ENCODE measurements at places on chromosomes 11 and 22. TPM values are rescaled to one million over a fixed set of nuclear protein-coding genes. Genes with fewer than 3 reads are reported as not detected.

APOL5 gene
- total RNA-seq, result not detected

GRCh38 chr11:121055076-121055475, 31.2 kb downstream of the TBCEL start:
- no peak for DNase-seq
- no peak overlapping the region for H3K27ac ChIP-seq
- H3K27me3 ChIP-seq, result no peaks in the 10 kb centered on the region

DUSP8 gene
- total RNA-seq, result 83.9 TPM

DNA sequence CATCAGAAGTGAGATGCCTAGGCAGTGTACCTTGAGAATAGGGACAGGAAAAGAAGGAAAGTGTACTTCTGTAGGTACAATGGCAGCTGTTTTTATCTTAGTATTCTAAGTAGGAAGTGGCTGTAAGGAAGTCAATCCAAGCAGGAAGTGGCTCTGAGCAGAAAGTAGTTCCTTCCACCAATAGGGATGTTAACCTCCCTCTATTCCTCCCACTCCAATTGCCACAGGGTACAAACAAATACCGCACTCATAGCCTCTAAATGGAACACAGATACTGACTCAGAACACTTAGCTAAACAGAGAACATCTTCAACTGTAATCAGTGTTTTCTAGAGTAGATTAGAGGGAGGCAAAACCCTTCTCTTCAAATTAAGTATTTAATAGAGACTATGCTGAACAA, 10.6 kb downstream of the LRRC55 start:
- H3K4me3 ChIP-seq, result no peak overlapping the region
- H3K36me3 ChIP-seq, result no peaks in the 10 kb centered on the region
- H3K4me1 ChIP-seq, result no peaks in the 10 kb centered on the region
- no peak overlapping the region for H3K27ac ChIP-seq
- DNase-seq, result no peak

- H3K4me1 ChIP-seq, result peaks cover 19% of the 10 kb centered on the region
- no peak overlapping the region for H3K27ac ChIP-seq
- peak; percentile 10 for DNase-seq
- no peaks in the 10 kb centered on the region for H3K36me3 ChIP-seq
- peaks cover 50% of the 10 kb centered on the region for H3K27me3 ChIP-seq
Measured at GRCh38 chr11:8267831-8268529, 4.3 kb upstream of the LMO1 start.

GRCh38 chr11:2380807-2381350, 3.8 kb downstream of the CD81 start:
- no peaks in the 10 kb centered on the region for H3K27me3 ChIP-seq
- peaks cover 2% of the 10 kb centered on the region for H3K36me3 ChIP-seq
- DNase-seq, result peak; percentile 57
- H3K27ac ChIP-seq, result no peak overlapping the region

DNA sequence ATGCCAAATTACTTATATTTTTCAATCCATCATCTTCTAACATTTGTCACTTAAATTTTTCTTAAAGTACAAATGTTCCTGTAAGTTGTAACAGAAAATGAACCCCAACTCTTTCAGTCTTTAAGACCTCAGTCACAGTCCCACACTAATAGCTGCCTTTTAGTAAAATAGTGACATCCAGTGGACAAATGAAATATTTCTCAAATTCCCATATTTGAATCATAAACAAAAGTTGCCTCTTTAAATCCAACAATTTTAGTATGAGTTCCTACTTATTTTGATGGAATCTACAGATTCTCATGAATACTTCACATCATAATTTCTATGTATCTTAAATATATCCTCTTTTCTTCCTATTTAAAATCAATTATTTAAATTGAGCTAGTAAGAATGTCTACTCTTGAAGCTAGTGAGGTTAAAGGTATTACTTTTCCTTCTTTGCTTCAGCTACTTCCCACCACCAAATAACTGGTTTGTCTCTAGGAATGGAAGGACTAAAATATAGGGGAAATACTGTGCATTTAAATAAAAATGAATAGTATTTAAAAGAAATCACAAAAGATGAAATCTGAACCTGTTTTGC, 9.2 kb downstream of the LIN7C start:
- H3K27ac ChIP-seq, result no peak overlapping the region
- H3K36me3 ChIP-seq, result peaks cover 69% of the 10 kb centered on the region
- H3K4me1 ChIP-seq, result no peaks in the 10 kb centered on the region
- no peak overlapping the region for H3K4me3 ChIP-seq

GRCh38 chr22:46047841-46048595, 71.1 kb upstream of the WNT7B start:
- H3K36me3 ChIP-seq, result no peaks in the 10 kb centered on the region
- peaks cover 68% of the 10 kb centered on the region for H3K4me1 ChIP-seq
- no peak for DNase-seq
- no peaks in the 10 kb centered on the region for H3K27me3 ChIP-seq
- no peak overlapping the region for H3K4me3 ChIP-seq

LGALS1 gene
- 93.7 TPM for total RNA-seq

DNA sequence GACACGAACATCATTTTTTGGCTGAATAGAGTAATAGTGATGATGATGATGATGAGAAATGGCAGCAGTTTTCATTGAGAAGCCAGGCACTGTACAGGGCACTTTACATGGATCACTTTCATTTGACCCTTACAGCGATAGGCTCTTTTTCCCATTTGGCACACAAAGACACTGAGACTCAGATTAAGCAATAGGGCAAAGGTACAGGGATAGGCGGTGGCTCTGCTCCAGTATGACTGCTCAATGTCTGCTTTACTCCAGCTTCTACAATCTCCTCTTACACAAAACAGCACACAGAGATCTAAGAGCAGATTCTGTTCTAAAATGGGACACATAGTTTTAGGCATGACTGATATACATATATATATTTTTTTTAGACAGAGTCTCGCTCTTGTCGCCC, 40.6 kb downstream of the MPPED2 start:
- H3K27me3 ChIP-seq, result no peaks in the 10 kb centered on the region
- H3K4me1 ChIP-seq, result no peaks in the 10 kb centered on the region
- no peak overlapping the region for H3K27ac ChIP-seq
- no peak overlapping the region for H3K4me3 ChIP-seq
- DNase-seq, result no peak

GRCh38 chr11:128548649-128549255, 38.6 kb downstream of the ETS1 start:
- peak overlapping the region; percentile 60 for H3K4me3 ChIP-seq
- DNase-seq, result no peak
- H3K36me3 ChIP-seq, result no peaks in the 10 kb centered on the region
- H3K27me3 ChIP-seq, result no peaks in the 10 kb centered on the region
- peak overlapping the region; percentile 58 for H3K27ac ChIP-seq

DNA sequence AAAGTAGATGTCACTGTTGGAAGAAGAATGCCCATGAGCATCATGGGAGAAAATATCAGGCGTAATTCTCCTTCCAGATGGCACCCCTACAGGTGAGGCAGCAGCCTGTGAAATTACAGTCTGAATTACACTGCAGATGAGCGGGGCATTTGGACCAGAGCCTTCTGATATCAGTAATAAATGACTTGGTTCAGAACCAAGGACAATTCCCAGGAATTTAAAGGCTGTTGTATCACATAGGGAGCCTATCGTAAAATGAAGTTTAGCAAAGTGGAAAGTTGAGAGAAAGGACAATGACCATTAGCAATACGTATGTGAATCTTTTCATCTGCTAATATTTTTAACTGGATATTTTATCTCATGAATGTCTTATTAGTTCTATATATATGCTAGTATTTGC, 61.3 kb downstream of the PRMT3 start:
- H3K27ac ChIP-seq, result no peak overlapping the region
- no peak overlapping the region for H3K4me3 ChIP-seq
- peaks cover 6% of the 10 kb centered on the region for H3K36me3 ChIP-seq
- DNase-seq, result no peak
- H3K27me3 ChIP-seq, result no peaks in the 10 kb centered on the region
- H3K4me1 ChIP-seq, result no peaks in the 10 kb centered on the region

DNA sequence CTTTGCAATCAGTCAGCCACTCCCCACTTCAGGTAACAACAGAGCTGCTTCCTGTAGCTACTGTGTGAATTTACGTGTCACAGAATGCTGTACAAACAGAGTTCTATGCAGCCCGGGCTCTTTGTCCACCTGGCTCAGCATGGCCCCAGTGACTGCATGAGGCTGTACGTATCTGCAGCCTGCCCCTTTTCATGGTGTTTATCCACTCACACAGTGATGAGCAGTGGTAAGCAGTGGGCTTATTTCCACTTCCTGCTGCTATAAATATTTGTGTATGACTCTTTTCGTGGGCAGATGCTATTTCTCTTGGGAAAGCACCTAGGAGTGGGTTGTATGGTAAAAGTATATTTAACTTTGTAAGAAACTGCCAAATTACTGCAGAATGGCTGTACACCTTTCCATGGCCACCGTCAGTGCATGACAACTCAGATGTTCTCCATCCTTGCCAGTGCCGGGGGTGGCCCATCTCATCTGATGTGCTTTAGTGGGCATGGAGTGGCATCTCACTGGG, 43.3 kb downstream of the MYEOV start:
- H3K4me1 ChIP-seq, result peaks cover 35% of the 10 kb centered on the region
- H3K36me3 ChIP-seq, result no peaks in the 10 kb centered on the region
- peak overlapping the region; percentile 14 for H3K4me3 ChIP-seq

GRCh38 chr11:35918716-35919115, 25.1 kb upstream of the LDLRAD3 start:
- no peaks in the 10 kb centered on the region for H3K36me3 ChIP-seq
- H3K4me1 ChIP-seq, result no peaks in the 10 kb centered on the region
- H3K27me3 ChIP-seq, result no peaks in the 10 kb centered on the region
- no peak overlapping the region for H3K27ac ChIP-seq
- no peak overlapping the region for H3K4me3 ChIP-seq
- no peak for DNase-seq

DNA sequence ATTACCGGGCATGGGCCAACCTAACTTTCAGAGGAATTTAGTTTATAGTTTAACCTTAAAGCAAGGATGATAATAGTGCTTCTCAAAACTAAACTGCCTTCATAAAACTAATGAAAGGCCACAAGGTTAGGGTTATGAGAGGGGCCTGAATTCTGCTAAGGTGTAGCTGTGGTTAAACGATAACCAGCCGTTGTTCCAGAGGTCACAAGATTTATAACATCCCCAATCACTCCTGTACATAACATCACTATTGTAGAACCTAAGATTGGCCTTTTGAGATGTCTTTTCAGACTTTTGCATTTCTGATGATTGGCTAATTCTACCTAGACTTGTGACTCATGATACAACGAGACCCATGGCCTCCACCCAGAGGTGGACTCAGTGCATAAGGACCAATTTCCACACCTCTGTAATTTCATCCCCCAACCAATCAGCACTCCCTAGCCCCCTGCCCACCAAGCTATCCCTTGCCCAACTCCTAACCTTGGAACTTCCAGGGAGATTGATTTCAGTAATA, 69.8 kb downstream of the ADAMTS15 start:
- no peak overlapping the region for H3K4me3 ChIP-seq
- H3K36me3 ChIP-seq, result no peaks in the 10 kb centered on the region
- H3K4me1 ChIP-seq, result no peaks in the 10 kb centered on the region
- no peak overlapping the region for H3K27ac ChIP-seq
- no peak for DNase-seq

DNA sequence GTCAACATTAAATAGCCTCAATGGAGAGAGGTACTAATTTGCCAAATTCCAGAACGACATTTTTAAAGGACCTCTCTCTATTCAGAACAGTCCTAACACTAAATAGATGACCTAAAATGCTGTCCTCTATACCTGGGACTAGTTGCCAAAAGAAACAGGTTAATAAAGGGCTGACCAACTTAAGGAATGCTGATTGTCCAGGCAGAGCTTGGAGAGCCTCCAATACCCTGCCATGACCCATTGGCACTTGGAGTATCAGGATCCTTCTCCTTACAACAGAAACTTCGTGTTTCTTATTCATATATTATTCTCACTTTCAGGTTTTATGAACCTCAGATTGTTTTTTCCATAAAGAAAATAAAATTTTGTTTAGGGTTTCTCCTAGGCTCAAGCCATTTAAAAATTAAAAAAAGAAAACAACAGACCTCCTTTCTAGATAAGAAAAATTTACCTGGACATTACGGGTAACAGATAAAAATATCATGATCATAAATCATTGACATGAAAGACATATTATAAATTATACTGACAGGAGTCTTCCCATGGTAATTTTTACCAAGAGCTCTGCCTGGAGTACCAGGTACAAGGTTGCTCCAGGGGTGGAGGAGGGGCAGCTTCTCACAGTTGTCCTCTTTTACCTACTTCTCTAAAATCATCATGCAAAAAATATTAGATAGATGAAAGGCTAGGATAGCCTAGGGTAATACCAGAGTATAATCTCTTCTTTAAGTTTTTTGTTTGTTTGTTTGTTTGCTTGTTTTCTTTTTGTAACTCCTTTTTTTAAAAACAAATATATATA, 2.0 kb downstream of the LRRC4C start:
- DNase-seq, result no peak
- H3K4me3 ChIP-seq, result no peak overlapping the region
- peaks cover 4% of the 10 kb centered on the region for H3K27me3 ChIP-seq
- no peaks in the 10 kb centered on the region for H3K36me3 ChIP-seq
- H3K27ac ChIP-seq, result no peak overlapping the region

GRCh38 chr11:9078113-9079086, 13.0 kb downstream of the SCUBE2 start:
- no peak overlapping the region for H3K27ac ChIP-seq
- no peak overlapping the region for H3K4me3 ChIP-seq
- H3K36me3 ChIP-seq, result no peaks in the 10 kb centered on the region
- H3K4me1 ChIP-seq, result no peaks in the 10 kb centered on the region
- H3K27me3 ChIP-seq, result no peaks in the 10 kb centered on the region

SNRPD3 gene
- total RNA-seq, result 31.5 TPM

DNA sequence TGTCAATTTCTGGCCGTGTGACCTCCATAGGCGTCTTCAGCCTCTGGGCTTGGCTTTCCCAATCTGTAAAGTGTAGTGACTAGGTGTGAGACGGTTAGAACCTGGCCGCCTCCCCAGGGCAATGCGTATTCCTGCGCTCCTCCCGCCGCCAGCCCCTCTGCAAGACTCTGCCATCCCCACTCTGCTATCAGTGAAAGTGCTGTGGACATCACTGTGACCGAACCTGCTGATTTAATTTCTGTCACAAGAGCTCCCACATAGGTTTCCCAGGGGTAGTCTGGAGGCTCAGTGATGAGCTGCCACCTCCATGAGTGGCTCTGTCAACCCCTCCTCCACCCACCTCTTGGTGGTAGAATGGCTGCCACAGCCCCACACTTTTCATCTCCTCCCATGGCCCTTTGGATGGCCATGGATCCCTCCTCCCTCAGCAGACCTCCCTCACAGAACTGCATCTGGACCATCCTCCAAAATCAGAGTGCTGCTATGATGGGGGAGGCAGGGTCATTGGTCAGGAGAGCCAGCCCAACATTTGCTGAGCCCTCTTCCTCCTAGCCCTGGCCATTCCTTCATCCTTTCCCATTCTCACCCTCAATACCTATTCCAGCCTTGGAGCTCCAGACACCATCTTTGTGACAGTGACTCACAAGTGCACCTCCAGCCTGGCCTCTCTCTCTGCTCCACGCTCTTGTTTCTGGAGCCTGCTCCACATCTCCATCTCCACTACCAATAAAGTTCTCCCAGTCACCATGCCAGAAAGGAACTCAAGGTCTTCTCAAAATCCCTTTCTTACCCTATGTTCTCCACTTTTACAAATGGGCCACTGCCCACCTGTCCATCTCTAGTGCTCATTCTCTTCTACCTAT, 1.5 kb upstream of the GSC2 start:
- H3K36me3 ChIP-seq, result no peaks in the 10 kb centered on the region
- H3K27me3 ChIP-seq, result peaks cover 47% of the 10 kb centered on the region
- H3K4me3 ChIP-seq, result no peak overlapping the region
- peaks cover 19% of the 10 kb centered on the region for H3K4me1 ChIP-seq

Measured in CD4-positive, alpha-beta T cell (primary cell).